ENCODE measurements at places on chromosomes 7 and 10. TPM values are rescaled to one million over a fixed set of nuclear protein-coding genes. Genes with fewer than 3 reads are reported as not detected.

GRCh38 chr10:11381023-11381422, 230.4 kb downstream of the USP6NL start:
- no peaks in the 10 kb centered on the region for H3K36me3 ChIP-seq
- H3K27ac ChIP-seq: no peak overlapping the region
- H3K27me3 ChIP-seq: no peaks in the 10 kb centered on the region

- H3K27ac ChIP-seq: no peak overlapping the region
- H3K27me3 ChIP-seq: no peaks in the 10 kb centered on the region
- no peak overlapping the region for H3K4me3 ChIP-seq
- DNase-seq: no peak
Observed at GRCh38 chr10:81026591-81026990, 488.9 kb downstream of the SH2D4B start.

DNA sequence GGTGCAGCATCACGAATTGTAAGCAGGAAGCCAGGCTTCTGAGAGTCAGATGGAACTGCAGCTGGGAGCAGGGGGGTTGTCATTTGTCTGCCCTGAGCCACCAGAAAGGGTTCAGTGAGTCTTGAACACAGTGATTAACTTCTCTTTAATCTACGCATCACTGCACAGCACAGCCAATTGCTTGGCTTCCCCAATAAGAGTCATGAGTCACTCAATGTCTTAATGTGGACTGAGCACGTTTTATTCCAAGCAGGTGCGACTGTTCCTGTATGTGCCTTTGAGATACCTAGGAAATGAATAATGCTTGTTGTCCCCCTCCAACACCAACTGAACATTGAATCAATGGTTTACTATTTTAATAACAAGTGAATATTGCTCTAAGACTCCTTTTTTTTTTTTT, 26.0 kb upstream of the PLEKHA1 start:
- no peak for DNase-seq
- H3K4me3 ChIP-seq: no peak overlapping the region
- no peak overlapping the region for H3K27ac ChIP-seq
- no peaks in the 10 kb centered on the region for H3K27me3 ChIP-seq

Gene AGBL3
- total RNA-seq: 6.2 TPM

DNA sequence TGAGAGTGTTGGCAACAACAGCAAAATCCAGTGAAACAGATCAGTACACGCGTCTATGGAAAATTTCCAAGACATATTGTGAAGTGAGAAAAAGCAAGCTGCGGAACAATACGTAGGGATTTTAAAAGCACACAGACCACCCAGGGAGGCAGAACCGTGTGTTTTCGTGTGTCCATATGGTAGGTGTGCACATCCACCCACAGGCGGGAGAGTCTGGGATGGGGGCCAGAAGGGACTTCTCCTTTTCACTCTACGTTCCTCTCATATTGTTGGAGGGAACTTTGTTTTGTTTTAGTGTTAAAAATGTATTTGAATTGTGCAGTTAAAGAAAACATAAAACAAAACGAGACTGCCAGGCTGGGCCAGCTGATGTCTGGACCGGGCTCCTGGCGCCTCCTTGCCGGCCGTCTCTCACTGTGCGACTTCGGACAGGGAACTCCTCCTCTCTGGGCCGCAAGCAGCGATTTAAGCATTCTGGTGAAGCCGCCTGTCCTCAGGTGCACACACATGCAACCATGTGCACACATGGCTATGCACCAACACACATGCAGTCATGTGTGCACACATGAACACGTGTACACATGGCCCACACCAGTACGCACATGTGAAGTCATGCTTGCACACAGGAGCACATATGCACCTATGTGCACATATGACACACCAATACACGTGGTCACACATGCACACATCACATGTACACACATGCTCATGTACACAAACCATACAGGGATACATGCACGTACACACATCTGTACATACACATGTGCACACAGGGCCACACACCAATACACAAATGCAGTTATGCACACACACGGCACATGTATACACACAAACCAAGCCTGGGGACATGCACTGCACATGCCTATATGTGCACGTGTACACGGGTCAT, 141.1 kb downstream of the ELFN1 start:
- no peak overlapping the region for H3K27ac ChIP-seq
- DNase-seq: no peak
- H3K4me1 ChIP-seq: no peaks in the 10 kb centered on the region
- H3K36me3 ChIP-seq: no peaks in the 10 kb centered on the region
- no peak overlapping the region for H3K4me3 ChIP-seq
- H3K27me3 ChIP-seq: no peaks in the 10 kb centered on the region

Gene C10orf67
- not detected for total RNA-seq

Gene RTKN2
- 11.0 TPM for total RNA-seq

Gene PMS2
- total RNA-seq: 22.7 TPM

GRCh38 chr7:44565795-44566559, 7.7 kb downstream of the DDX56 start:
- DNase-seq: no peak
- no peak overlapping the region for H3K4me3 ChIP-seq
- H3K27ac ChIP-seq: no peak overlapping the region
- H3K36me3 ChIP-seq: peaks cover 51% of the 10 kb centered on the region
- no peaks in the 10 kb centered on the region for H3K27me3 ChIP-seq

Gene ZCWPW1
- 10.1 TPM for total RNA-seq

DNA sequence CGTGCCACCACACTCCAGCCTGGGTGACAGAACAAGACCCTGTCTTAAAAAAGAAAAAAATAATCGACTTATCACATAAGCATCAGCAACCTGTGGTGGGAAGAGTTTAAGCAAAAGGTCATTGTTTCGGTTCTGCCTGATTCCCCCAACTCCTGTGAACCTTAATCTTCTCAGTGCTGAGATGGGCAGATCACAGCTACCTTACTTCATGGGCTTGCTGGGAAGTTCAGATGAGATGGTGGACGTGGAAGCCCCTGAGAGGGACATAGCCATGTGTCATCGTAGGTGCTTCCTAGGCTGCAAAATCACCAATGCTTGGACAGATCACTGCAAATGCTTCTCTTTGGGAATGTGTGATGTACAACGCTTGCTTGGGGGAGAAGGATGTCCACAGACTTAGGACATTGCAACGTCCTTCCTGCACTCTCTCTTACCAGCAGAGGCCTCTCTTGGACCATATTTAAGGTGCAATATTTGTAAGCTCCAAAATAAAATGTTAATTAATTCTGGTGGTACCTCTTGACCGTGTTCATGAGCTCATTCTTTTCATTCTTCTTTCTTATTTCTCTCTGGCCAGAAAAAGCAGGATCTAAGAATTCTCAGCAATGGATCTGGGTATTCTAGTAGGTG, 8.6 kb downstream of the GJD4 start:
- no peak overlapping the region for H3K27ac ChIP-seq
- no peaks in the 10 kb centered on the region for H3K36me3 ChIP-seq
- H3K27me3 ChIP-seq: no peaks in the 10 kb centered on the region
- no peaks in the 10 kb centered on the region for H3K4me1 ChIP-seq
- DNase-seq: no peak

DNA sequence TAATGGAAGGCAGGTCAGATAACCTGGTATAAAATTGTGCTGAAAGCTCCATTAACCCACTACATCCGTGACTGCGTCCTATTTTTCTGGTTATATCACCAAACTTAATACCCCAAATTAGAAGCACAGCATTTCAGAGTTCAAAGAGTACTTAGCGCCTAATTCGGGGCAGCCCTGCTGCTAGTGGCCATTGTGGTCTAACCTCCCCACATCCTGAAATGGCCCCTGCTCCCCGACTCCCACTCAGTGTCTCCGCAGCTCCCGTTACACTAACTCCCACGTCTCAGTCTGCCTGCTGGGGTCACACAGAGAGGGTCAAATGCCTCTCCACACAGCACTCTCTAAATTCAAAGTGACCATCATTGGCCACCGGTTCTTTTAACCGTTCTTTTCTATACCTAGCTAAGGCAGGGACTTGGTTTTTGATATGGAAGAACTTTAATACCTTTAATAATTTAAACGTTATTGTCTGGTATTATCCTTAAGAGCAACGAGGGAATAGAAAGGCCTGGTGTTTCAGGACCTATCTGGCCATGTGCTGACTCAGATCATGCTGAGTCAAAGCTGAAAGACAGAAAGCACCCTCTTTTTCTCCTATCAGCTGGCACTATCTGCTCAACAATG, 117.1 kb downstream of the KMT2E start:
- H3K36me3 ChIP-seq: peaks cover 31% of the 10 kb centered on the region
- H3K4me3 ChIP-seq: no peak overlapping the region
- no peaks in the 10 kb centered on the region for H3K27me3 ChIP-seq
- no peak for DNase-seq
- H3K27ac ChIP-seq: no peak overlapping the region

DNA sequence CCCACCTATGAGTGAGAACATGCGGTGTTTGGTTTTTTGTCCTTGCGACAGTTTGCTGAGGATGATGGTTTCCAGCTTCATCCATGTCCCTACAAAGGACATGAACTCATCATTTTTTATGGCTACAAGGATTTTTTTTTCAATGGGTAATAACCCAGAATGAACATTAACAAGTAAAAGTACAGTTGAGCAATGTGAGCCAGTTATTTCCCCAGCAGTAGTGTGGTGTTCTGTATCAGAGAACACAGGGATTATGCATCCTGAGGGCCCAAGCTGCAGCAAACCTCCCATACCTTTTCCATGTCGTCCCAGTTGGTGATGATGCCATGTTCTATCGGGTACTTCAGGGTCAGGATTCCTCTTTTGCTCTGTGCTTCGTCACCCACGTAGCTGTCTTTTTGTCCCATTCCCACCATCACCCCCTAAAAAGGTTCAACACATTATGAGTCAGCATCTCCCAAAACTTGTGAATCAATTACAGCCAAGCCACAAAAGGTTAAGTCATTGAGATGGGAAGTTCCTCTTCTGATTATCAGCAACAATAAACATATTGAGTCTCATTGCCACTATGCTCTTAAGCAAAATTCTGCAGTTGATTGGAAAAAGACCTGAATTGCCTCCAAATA, 5.5 kb downstream of the ACTA2 start:
- no peak overlapping the region for H3K27ac ChIP-seq
- peaks cover 8% of the 10 kb centered on the region for H3K4me1 ChIP-seq
- DNase-seq: no peak
- H3K4me3 ChIP-seq: no peak overlapping the region
- H3K27me3 ChIP-seq: no peaks in the 10 kb centered on the region
- H3K36me3 ChIP-seq: no peaks in the 10 kb centered on the region

Gene CYP2C8
- not detected for total RNA-seq

- H3K4me3 ChIP-seq: no peak overlapping the region
- H3K27ac ChIP-seq: no peak overlapping the region
- no peaks in the 10 kb centered on the region for H3K36me3 ChIP-seq
- H3K4me1 ChIP-seq: no peaks in the 10 kb centered on the region
- no peak for DNase-seq
Observed at GRCh38 chr7:69617364-69617763, 19.1 kb downstream of the AUTS2 start.

- no peaks in the 10 kb centered on the region for H3K4me1 ChIP-seq
- H3K36me3 ChIP-seq: no peaks in the 10 kb centered on the region
Observed at GRCh38 chr7:20894806-20895205, 108.1 kb upstream of the SP8 start.

- H3K4me1 ChIP-seq: peaks cover 1% of the 10 kb centered on the region
- DNase-seq: no peak
- no peaks in the 10 kb centered on the region for H3K36me3 ChIP-seq
- H3K4me3 ChIP-seq: no peak overlapping the region
Observed at GRCh38 chr7:65444205-65444842, 70.7 kb downstream of the ZNF92 start.

GRCh38 chr7:129617652-129618051, 6.1 kb downstream of the NRF1 start:
- DNase-seq: no peak
- H3K36me3 ChIP-seq: no peaks in the 10 kb centered on the region

DNA sequence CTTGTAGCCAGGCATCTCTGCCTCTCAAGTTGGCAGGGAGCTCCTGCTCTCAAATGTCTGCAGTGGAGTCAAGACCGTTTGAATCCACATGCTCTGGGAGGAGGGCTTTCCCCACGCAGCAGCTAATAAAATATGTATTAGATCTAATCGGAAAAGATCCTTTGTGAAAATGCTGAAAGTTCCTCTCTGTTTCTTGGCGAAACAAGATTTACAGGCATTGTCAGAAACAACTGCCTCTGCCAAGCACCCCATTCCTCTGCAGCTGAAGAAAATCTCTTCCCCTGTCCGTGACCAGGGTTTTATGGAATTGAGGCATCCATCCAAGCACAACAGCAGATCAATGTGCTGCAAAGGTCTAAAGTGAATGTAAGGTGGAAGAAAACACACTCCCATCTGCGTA, 165.8 kb downstream of the TCERG1L start:
- H3K4me3 ChIP-seq: no peak overlapping the region
- DNase-seq: no peak
- H3K27me3 ChIP-seq: no peaks in the 10 kb centered on the region
- H3K4me1 ChIP-seq: no peaks in the 10 kb centered on the region

Gene ZNF479
- total RNA-seq: not detected

DNA sequence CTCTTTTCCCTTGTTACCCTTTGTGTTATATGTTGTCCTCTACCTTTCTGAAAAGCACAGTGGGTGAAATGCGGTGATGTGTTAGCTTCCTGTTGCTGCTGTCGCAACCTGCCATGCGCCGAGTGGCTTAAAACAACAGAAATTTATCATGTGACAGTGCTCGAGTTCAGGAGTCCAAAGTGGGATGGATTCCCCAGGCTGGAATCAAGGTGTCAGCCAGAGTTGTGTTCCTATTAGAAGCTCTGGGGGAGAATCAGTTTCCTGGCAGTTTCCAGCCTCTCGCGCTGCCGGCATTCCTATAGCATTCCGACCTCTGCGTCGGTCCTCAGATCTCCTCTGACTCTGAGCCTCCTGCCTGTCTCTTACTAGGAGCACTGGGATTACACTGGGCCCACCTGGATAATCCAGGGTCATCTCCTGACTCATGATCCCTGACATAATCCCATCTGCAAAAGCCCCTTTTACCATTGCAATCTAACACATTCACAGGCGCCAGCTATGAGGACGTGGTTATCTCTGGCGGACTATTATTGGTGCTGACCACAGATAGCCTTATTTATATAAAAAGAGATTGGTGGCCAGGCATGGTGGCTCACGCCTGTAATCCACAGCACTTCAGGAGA, 207.5 kb downstream of the CUX1 start:
- no peak for DNase-seq
- H3K36me3 ChIP-seq: no peaks in the 10 kb centered on the region
- no peak overlapping the region for H3K4me3 ChIP-seq
- H3K27me3 ChIP-seq: no peaks in the 10 kb centered on the region

Gene TRIM50
- total RNA-seq: not detected

- no peaks in the 10 kb centered on the region for H3K4me1 ChIP-seq
- H3K4me3 ChIP-seq: no peak overlapping the region
- H3K36me3 ChIP-seq: no peaks in the 10 kb centered on the region
- no peak overlapping the region for H3K27ac ChIP-seq
- DNase-seq: peak; percentile 14
- H3K27me3 ChIP-seq: no peaks in the 10 kb centered on the region
Observed at GRCh38 chr10:112307358-112308124, 24.3 kb downstream of the TECTB start.

GRCh38 chr10:18540195-18540594, 111.2 kb downstream of the NSUN6 start:
- no peak overlapping the region for H3K27ac ChIP-seq
- no peak overlapping the region for H3K4me3 ChIP-seq
- H3K27me3 ChIP-seq: no peaks in the 10 kb centered on the region
- H3K36me3 ChIP-seq: peaks cover 28% of the 10 kb centered on the region
- H3K4me1 ChIP-seq: no peaks in the 10 kb centered on the region

Measured in CD4-positive, alpha-beta memory T cell (primary cell).